Stimulated activated CD8-positive, alpha-beta memory T cell treated with anti-CD3 and anti-CD28 coated beads, Interleukin-4, amount 100 ng/mL, for 1 hour (primary cell): ENCODE measurements at places on chromosomes 3 and 15.

GRCh38 chr3:68070186-68070585, 415.8 kb upstream of the SUCLG2 start:
- DNase-seq = no peak

DNA sequence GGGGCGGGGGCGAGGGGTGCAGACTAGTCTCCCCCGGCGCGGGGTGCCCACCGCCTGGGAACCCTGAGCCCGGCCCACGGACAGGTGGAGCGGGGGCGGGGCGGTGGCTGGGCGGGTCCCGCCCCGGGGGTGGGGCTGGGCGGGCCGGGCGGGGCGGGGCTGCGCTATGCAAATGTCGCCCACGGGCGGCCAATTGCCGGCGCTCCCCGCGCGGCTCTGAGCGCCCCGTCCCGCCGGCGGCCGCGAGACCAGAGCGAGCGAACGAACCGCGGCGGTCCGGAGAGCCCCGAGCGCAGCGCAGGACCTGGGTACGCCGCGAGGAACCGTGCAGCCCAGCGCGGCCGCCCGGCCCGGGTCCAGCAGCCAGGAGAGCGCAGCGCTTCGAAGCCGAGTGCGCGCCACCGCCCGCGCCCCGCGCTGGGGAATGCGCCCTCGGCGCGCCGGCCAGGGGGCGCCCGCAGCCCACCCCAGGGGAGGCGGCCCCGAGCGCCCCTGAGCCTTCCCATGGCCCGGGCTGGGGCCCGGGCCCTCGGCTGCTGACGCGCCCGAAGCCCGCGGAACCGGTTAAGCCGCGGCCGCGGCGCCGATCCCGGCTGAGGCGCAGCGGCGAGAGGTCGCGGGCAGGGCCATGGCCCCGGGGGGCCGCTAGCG, at the start of gene SEMA3F:
Gene SEMA3F, plus strand, starts transcription at position 485 of the 651 bp plus-strand sequence. CDS start 4,299 bp downstream, outside the sequence.
- peak; percentile 27 for DNase-seq

DNA sequence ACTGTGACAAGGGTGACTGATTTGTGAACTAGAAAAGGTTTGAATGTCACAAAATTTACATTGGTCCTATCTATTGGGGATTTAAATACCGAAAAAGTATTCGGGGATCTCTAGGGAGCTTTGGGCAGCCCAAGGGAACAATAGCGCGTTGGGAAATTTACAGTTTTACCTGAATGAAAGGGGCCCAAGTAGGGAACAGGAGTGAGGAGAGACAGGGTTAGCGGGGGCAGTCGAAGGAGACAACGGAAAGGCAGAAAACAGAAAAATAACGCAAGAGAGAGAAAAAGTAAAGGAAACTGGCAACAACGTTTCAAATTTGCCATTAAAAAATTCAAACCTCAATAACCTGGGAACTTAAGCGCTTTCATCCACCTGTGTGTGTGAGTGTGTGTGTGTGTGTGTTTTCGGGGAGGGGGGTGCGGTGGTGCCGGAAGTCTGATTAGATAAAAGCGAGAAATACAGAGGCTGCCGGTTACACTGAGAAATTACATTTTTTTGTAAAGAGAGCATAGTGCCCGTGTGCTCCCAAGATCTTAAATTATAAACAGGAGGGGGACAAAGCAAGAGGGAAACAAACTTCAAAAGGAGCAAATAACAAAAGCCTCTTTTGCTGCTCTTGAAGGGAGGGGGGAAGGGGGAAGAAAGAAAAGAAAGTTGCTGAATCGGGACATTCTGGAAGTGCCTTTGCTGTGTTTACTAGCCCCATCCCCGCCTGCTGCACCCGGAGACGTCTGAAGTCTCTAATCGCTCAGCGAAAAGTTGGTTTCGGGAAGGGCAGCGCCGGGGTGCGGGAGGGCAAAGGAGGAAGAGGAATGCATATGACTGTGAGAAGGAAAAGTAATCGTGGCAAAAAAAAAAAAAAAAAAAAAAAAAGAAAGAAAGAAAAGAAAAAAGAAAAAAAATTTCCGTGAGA, 721 bp upstream of the ZIC1 start:
- DNase-seq = no peak

- DNase-seq = no peak
Measured at GRCh38 chr3:25273582-25274171, 154.4 kb upstream of the RARB start.

GRCh38 chr15:89155656-89156055, 65.7 kb downstream of the RLBP1 start:
- DNase-seq = no peak

DNA sequence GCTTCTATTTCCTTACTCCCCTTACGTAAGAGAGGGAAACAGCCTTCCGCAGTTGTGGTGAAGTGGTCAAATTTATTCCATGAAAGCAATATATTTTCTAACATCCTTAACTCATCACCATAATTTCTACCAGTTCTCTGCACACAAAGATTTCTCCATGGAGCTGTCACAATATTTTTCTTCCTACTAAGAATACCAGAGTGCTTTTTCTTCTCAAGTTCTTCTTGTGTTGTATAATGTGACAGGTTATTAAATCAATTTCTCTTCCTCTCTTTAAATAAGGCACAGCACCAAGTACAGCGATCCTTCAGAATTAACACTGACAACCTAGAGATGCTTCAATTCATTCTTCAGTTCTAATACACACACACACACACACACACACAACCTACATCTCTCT, 153.0 kb downstream of the CPNE4 start:
- DNase-seq = no peak

DNA sequence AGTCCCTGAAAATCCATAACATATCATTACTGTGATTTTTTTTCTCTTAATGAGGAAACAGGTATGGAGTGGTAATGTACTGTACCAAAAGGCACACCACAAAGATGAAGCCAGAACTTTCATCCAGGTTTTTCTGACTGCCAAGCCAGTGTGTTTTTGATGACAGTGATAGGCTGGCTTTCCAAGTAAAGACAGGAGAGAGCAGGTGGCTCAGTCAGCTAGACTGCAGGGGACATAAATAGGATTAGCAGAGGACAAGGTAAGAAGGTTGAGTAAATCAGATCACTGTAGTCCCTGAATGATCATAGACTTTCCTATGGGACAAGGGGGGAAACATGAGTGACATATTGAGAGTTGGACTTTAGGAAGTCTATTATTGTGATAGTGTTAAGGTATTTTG, 127.9 kb downstream of the GADL1 start:
- DNase-seq = no peak

- no peak for DNase-seq
Measured at GRCh38 chr3:16357186-16358121, 92.4 kb downstream of the OXNAD1 start.
